ENCODE measurements at places on chromosomes 5 and 9.

DNA sequence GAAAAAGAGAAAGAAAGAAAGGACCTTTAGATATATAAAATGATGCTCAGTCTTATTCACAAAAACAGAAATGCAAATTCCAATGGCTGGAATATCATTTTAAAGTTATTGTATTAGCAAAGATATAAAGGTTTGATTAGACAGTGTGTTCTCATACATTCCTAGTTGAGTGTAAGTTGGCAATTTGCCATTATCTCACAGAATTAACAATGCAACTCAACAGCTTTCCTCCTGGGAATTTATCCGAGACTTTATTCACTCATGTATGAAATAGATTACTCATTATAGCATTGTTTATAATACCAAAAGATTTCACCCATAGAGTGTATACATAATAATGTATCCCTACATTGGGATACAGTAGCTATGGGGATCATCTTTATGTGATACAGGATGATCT is 27.1 kb upstream of the MLLT3 start:
- DNase-seq = no peak

GRCh38 chr9:104882086-104882485 is 45.9 kb downstream of the ABCA1 start:
- DNase-seq = no peak

GRCh38 chr5:57032151-57032551 is 80.2 kb upstream of the MIER3 start:
- no peak for DNase-seq

DNA sequence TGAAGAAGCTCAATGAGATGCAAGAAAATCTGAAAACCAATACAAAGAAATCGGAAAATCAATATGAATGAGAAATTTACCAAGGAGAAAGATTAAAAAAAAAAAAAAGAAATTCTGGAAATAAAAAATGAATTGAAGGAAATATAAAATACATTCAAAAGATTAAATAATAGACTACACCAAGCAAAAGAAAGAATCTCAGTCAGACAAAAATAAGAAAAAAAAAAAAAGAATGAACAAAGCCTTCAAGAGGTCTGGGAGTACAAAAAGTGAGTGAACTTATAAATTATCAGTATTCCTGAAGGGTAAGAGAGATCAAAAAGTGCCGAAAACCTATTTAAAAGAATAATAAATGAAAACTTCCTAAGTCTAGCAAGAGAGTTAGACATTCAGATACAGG is 14.9 kb downstream of the CPLANE1 start:
- DNase-seq = no peak

DNA sequence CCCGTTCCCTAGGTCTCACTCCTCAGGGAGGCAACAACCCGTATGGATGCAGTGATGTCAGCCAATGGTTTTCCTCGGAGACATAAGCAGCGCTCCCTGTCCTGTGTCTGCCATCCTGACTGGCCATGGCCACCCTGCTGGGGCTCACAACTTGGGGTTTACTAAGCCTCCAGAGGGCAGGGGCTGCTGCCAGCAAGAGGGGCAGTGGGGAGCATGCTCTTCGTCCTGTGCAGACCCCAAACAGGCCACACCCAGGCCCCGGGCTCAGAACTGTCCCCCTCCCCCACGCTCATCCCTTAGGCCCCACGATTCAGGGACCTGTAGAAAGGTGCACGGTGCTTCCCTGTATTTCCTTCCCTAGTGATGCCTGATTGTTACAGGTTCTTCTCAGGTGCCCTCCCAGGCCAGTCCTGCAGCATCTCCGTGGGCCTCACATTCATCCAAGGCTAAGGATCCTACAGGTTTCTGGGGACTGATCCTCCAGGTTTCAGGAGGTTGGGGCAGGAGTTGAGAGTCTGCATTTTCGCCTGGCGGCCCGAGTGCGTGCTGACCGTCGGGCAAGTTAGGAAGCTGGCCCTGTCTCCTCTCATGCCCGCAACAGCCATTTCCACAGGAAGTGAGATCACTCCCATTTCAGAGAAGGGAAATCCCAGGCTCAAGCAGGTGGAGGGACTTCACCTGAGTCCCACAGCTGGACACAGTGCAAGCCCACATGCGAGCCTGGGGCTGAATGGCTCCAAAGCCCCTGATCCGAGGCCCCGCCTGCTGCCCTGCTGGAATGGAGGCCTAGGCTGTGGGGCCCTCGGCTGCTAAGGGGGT is 217.6 kb downstream of the ROR2 start:
- DNase-seq = no peak

DNA sequence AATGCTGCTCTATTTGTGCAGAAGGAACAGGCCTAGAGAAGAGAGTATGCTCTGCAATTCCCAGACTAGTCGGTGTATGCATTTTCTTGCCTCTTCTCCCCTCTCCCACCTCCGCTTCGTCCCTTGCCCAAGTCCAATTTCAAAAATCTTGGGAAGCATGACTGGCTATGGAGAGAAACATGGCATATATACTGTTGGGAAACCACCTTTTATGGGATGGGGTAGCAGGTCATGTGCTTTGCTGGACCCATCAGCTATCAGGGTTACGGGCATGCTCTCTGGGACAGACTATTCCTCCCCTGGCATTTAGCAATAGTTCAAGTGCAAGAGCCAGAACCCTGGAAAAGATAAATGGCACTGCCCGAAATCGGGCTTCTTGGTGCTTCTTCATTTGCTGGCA is 12.0 kb downstream of the ISL1 start:
- DNase-seq = no peak

- peak; percentile 47 for DNase-seq
Measured at GRCh38 chr9:33129886-33130881, 37.0 kb downstream of the B4GALT1 start.

DNA sequence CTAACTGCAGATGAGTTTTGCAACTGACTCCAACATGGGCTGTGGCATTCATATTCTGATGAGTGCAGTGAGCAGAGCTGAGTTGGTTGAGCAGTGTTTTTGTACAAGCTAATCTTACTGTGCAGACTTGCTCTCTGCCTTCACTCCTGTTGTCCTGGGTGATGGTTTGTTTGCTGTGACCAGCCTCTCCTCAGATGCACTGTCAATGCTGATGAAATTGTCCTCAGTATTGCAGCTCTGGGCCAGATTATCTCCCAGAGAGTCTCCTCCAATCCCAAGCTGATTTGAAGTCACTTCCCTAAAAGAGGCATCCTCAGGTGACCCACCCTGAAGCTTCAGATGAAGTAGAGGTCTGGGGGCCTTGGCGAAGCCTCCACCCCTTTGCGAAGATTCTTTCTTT is 581.8 kb downstream of the ACTL7B start:
- DNase-seq = no peak

- no peak for DNase-seq
Measured at GRCh38 chr9:137879566-137880150, 2.1 kb downstream of the CACNA1B start.

- no peak for DNase-seq
Measured at GRCh38 chr5:31049461-31049860, 144.0 kb upstream of the CDH6 start.

- peak; percentile 3 for DNase-seq
Measured at GRCh38 chr5:102231693-102232619, 64.1 kb downstream of the SLCO4C1 start.

GRCh38 chr5:172059661-172060100 is 53.2 kb upstream of the FBXW11 start:
- DNase-seq = peak; percentile 56

- no peak for DNase-seq
Measured at GRCh38 chr9:130905125-130905901, 8.7 kb upstream of the QRFP start.

- DNase-seq = peak; percentile 12
Measured at GRCh38 chr9:76751001-76751400, 13.2 kb upstream of the PCA3 start.

DNA sequence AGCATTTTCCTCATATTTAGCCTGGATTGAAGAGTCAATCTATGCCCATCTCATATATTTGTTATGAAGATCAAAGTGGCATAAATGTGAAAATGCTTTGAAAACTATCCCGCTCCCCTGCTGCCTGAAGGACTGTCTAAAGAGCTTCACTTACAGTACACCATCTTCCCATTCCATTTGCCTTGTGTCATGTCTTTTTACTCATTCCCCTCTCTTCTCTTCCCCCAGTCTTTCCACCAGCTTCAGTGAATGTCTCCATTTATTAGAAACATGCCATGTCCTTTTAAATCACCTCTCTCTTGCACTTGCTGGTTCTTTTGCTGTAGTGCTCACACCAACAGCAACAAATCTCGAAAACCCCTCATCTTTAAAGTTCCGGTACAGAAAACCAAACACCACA is 192.7 kb upstream of the SGCD start:
- no peak for DNase-seq

- no peak for DNase-seq
Measured at GRCh38 chr5:79809743-79810142, 120.1 kb downstream of the CMYA5 start.

- DNase-seq = peak; percentile 47
Measured at GRCh38 chr9:90053027-90053426, 448.2 kb downstream of the GADD45G start.

DNA sequence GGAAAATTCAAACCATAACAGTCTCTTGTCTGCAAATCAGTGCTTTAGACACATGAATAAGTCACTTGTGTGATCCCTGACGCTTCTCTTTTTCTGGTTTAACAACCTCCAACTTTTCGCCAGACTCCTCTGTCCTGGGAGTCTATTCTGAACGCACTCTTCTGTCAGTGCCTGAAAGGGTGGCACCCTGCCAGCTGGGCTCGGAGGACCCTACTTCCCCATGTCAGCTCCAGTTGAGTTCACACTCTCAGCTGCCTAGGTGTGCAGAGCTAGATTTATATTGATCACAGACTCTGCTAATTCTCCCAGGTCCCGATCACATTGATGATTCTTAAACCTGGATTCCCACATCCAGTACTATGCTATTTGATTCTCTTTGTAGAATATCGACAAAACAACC is 649.1 kb downstream of the BNC2 start:
- DNase-seq = no peak

- no peak for DNase-seq
Measured at GRCh38 chr5:173637340-173637739, 20.9 kb upstream of the BOD1 start.

DNA sequence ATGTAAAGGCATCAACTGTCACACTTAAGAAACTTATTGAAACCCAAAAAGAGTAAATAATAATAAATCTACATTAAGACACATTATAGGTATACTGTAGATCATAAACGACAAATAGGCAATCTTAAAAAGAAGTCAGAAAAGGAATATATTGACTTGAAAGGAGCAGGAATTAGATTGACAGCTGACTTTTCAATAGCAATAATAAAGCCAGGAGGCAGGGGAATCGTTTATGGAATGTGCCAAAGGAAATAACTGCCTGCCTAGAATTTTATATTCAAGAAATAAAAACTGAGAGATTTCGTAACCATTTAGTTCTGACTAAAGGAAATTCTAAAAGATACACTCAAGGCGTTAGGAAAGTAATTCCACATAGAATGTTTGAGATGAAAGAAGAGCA is 21.7 kb upstream of the ACSL6 start:
- DNase-seq = no peak

- DNase-seq = no peak
Measured at GRCh38 chr9:123450996-123451395, 95.0 kb downstream of the CRB2 start.

- no peak for DNase-seq
Measured at GRCh38 chr9:124782661-124783574, 6.0 kb downstream of the OLFML2A start.

GRCh38 chr5:45741110-45741509 is 44.9 kb upstream of the HCN1 start:
- DNase-seq = no peak

DNA sequence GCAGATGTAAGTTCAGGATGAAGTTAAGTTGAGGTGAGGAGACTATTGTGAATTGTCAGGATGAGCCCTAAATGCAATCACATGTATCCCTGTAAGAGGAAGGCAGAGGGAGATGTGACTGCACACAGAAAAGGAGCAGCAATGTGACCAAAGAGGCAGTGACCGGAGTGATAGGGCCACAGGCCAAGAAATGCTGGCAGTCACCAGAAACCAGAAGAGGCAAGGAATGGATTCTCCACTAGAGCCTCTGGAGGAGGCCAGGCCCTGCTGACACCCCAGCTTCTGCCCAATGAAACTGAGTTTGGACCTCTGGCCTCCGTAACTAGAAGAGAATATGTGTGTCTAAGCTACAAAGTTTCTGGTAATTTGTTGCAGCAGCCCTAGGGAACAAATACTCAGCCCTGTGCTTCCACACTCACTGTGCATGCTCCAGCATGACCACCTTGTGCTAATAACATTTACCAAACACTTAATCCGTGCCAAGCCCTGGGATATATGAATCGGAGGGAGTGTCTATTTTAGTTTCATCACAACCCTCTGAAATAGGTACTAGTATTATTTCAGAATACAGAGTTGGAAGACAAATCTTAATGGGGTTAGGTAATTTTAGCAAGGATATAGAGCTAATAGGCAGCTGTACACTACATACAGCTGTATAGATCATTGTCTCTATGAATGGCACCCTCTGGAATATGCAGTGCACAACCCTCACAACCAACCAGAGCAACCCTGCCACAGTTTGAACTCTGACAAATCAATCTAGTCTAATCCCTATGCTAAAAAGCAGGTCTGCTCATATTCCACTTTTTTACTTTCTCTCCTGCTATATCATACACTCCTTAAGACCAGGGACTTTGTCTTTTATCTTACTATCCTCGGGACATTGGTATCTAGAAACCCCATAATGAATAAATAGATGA is 7.8 kb upstream of the GPX8 start:
- DNase-seq = no peak

DNA sequence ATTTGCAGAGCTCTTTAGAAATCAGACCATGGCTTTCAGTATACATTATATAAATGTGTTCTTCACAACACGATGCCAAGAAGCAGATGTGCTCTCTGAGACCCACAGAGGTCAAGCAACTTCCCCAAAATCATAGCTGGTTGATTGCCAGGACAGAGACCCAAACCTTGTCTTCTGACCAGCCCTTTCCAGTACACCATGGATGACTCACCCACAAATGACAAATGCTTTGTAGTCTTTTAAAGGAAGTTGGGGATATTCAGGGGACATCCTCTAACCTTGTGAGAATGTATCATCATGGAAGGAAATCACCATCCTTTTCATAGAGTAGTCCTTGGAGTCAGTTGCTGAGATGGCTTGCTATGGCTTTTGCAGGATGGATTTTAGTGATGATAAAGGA is 30.1 kb downstream of the ZNF462 start:
- no peak for DNase-seq

DNA sequence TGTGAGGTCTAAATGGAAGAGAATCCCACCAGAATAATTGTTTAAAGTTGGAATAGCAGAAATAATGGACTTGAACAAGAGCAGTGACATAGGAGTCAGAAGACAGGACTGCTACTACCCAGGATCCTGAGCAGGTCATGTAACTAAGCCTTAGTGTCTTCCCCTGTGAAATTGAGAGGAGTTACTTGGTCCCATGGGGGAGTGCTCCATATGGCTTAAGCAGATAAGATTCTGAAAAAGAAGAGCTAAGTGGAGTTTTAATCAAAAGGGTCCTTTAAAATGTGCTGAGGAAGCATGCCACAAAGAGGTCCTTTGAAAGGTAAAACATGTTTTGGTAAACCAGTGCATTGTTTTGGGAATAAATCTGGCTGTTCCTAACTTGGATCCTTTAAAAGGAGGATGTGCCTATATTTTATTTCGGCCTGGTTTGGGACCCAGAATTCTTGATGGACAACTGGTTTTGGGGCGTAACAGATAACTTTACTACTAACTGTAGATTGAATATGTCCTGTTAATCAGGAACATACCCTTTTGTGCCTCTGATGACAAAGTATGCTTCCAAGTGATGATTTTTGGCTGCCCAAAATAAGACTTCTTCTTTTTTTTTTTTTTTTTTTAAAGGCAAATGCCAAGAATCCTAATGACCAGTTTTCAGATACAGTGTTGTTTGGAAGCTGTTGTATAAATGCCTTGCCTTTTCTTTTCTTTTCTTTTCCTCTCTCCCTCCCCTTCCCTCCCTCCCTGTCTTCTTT is 5.7 kb downstream of the RCL1 start:
- DNase-seq = no peak
